ENCODE measurements at places on chromosomes 12 and 14.

- DNase-seq, result no peak
Measured at GRCh38 chr12:76555231-76555767, 4.3 kb downstream of the OSBPL8 start.

DNA sequence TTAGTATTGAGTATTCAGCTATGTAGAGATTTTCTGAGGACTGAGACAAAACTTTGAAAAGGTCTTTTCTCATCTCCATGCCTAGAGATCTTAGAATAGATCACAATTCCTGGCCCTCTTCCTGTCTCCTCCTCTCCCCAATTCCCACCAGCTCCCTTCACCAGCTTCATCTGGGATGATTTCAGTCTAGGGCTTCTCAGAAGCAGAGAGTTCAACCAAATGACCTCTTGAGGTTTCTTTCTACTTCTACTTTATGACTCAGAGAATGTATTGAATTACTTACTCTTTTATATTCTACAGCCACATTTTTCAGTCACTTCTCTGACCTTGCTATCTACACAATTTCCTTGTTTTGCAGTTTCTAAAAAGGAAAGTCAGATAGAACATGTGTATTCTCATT is 19.4 kb upstream of the SNX6 start:
- DNase-seq, result peak; percentile 89

GRCh38 chr12:65885312-65885711 is 61.0 kb downstream of the HMGA2 start:
- peak; percentile 86 for DNase-seq

- no peak for DNase-seq
Measured at GRCh38 chr14:77036484-77037214, 8.1 kb upstream of the IRF2BPL start.

- no peak for DNase-seq
Measured at GRCh38 chr12:3732901-3733300, 20.0 kb downstream of the CRACR2A start.

- DNase-seq, result peak; percentile 2
Measured at GRCh38 chr12:2550561-2551411, 244.0 kb upstream of the FKBP4 start.

GRCh38 chr12:95543305-95543704 is 8.0 kb downstream of the USP44 start:
- no peak for DNase-seq

GRCh38 chr14:53295985-53296582 is 143.0 kb upstream of the DDHD1 start:
- peak; percentile 30 for DNase-seq

GRCh38 chr12:53532021-53532420 is 24.7 kb upstream of the NPFF start:
- no peak for DNase-seq

- no peak for DNase-seq
Measured at GRCh38 chr12:48004053-48004941, at the start of gene COL2A1. Gene COL2A1, minus strand, starts transcription at chr12:48004476. Its CDS starts 155 bp downstream, at chr12:48004321.

- no peak for DNase-seq
Measured at GRCh38 chr14:87960013-87960787, 32.8 kb downstream of the GALC start.

GRCh38 chr12:67818459-67818903 is 169.9 kb downstream of the DYRK2 start:
- peak; percentile 28 for DNase-seq

DNA sequence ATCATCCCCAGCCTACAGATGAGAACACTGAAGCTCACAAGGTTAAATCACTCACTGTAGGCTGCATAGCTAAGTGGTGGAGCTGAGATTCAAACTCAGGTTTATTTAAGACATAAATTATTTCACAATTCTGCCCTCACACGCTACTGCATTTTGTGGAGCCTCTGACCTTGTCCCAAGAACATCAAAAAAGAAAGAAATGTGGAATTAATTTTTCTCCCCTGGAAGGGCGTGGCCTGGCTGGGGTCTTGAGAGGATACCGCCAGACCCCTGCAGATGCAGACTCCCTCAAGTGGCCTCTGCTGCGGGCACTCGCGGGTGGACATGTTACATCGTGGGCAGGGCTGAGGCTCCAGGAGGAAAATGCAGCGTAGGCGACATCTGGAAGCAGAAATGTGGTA is 40.6 kb downstream of the LTBP2 start:
- peak; percentile 71 for DNase-seq

DNA sequence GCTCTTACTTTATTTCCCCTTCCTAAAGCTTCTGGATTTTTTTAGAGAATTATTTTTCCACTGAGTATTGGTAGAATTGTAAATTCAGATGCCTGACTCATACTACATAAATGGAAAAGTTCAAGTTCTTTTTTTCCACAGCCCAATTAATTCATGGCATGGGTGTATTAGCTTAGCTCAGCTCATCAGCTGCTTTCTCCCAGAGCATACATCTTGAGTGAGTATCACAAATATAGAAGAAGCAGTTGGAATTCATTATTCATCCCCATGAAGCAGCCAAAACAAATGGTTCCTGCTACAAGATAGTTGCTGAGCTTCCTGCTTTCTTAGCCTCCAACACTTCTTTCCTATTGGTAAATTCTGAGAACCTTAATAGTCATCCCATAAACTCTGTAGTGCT is 105.1 kb downstream of the C12orf50 start:
- DNase-seq, result no peak

DNA sequence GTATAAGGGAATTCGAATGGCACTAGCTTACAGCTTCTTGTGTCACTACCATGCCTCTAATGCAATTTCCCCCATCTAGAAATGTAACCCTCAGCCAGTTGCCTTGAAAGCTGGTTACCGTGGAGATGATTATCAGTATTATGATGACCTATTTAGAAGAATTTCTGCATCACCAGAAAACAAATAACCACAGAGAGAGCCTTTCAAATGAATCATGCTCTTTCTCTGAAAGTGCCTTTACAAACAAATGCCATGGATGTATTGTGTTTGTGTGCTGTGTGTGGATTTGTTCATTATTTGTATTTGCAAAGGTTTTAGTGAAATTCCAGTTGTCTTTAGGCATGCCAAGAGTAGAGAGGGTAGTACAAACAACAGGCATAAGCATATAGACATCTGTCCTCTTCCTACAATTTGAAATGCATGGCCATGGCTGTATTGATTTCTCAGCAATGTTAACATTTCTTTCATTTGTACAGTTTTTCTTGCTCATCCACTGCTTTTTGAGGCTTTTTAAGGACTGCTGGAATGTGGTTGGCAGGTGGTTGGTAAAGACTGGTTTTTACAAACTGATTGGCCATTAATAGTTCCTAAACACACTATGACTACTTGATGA is 266.5 kb downstream of the PAWR start:
- peak; percentile 98 for DNase-seq

GRCh38 chr12:54980341-54980740 is 4.2 kb downstream of the TESPA1 start:
- peak; percentile 35 for DNase-seq

- no peak for DNase-seq
Measured at GRCh38 chr12:21801522-21802288, 27.2 kb upstream of the KCNJ8 start.

DNA sequence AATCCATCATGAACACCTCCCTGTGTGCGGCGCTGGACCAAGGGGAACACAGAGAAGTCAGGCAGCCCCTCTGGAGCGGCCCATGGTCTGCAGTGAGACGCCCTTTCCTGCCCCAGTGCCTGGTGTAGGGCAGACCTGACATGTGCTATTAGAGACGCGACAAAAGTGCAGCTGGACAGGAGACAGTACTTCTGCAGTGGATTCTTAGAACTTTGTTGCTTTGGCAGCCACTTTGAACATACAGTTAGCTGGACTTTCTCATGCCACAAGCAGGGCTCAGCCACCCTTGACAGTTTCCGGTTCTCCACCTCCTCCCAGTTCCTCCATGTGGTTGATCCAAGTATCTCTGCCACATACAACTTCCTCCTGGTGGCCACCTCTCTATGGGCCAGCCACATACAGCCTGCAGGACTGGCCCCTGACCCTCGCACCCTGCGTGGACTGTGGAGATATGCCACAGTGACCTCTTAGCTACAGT is 45.9 kb downstream of the LGMN start:
- DNase-seq, result no peak

GRCh38 chr14:100903672-100904185 is at the start of gene RTL1:
Gene RTL1, minus strand, starts transcription at chr14:100903722. Its CDS starts 18,934 bp downstream, at chr14:100884788.
- no peak for DNase-seq

GRCh38 chr14:63308723-63309317 is 9.9 kb downstream of the GPHB5 start:
- peak; percentile 7 for DNase-seq

- peak; percentile 48 for DNase-seq
Measured at GRCh38 chr12:20369305-20370013, 1.1 kb downstream of the PDE3A start.

- DNase-seq, result peak; percentile 24
Measured at GRCh38 chr12:2960390-2960956, 1.3 kb downstream of the TEAD4 start.

GRCh38 chr12:132711080-132711843 is 620 bp downstream of the PGAM5 start:
- DNase-seq, result no peak

DNA sequence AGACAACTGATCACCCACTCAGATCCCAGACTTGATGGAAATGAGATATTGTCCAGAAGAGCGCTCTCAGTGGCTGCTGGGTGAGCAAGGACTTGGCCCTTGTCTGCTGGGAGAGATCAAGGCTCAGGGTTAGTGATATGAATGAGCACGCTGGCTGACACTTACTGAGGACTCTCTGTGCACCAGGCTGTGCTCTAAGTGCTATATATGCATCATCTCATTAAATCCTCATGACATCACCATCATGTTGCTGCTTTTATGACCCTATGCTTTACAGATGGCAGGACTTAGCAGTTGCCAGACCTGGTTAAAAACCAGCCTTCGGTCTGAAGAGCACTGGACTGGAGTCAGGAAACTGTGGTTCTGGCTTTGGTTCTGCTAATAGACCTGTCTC is 260.9 kb downstream of the VRK1 start:
- DNase-seq, result no peak

DNA sequence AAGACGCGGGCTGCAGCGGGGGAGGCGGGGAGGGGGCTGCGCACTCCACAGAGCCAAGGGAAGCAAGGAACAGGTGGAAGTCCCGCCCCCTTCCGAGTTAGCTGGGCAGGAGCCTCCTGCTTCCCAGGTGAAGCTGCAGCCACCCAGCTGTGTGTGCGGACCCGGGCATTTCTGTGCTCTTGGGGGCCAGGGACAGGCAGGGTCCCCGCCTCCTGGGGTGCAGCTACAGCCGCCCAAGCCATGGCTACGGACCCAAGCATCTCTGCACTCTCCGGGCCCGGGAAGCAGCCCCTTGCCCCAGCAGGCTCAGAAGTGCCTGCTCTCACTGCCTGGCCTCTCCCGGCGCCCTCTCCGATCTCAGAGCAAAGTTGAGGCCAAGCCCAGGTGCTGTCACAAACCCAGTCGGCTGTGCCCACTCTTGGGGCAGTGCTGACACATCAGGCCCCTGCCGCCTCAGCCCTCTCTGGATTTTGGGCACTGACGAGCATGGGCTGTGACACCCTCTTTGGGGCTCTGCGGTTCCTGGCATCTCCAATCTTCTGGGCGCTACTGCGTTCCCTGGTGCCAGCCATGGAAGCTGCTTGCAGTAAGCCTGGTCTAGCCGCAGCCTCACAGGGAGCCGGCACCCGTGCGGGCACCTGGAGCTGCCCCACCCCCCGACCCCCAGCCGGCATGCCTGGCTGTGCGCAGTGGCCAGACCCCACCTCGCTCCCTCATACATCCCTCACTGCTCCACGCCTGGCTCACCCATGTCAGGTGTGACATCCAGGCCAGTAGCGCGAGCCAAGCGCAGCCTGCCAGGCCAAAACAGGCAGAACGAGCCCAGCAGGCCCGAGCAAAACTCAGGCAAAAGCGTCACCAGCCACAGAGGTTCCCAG is 8.5 kb upstream of the MGAT4C start:
- DNase-seq, result no peak

DNA sequence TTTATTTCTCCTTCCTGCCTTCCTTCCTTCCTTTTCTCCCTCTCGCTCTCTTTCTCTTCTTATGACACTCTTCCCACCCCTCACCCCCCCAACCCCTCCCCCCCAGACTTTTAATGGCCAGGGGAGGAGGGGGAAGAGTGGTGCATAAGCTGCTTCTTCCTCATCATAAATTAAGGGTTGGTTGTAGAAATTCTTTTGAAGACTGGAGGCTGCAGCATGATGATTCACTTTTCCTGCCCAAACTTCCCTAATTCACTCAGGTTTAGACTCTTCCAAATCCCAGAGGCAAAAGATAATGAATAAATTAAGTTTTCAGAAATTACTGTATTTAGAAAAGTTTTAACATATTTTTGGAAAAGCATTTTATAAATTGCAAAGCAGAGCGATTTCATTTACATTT is 58.2 kb downstream of the GRIP1 start:
- DNase-seq, result peak; percentile 8

- no peak for DNase-seq
Measured at GRCh38 chr12:89117448-89118034, 234.8 kb downstream of the DUSP6 start.

DNA sequence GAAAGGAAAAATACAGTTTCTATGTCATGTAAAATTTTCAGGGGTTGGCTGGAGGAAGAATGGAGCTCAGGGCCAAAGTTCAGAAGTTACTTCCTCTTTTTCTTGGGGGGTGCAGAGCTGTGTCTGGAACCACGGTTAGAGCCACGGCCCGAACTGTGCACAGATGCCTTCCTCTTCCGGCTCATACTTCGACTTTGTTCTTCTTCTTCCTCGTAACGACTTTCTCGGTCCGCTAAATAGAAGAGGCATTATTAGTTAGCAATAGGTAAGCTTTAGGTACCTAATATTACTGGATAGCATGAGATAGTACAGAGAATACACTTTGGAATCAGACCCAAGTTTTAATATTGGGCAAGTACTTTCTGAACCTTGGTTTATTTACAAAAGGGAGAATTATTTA is 31.2 kb downstream of the SUPT16H start:
- no peak for DNase-seq

- DNase-seq, result no peak
Measured at GRCh38 chr14:73358187-73358586, 100.2 kb downstream of the NUMB start.

GRCh38 chr14:95536671-95537070 is 1.8 kb downstream of the GLRX5 start:
- no peak for DNase-seq

DNA sequence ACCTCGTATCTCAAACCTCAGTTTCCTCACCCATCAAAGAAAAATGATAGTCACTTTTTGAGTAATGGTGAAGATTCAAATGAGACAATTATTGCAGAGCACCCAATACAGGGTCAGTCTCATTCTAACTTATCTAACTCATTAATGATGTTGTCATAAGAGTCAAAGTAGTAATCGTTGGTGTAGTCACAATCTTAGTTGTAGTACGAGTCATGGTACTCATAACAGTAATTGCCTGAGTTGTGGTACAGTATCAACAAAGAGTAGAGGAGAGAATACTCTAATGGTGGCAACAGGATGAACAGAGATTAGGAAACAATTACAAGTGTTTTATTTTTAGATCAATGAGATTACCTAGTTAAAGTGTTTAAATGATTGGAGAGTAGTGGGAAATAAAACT is 93.6 kb upstream of the TMTC2 start:
- DNase-seq, result no peak

- DNase-seq, result no peak
Measured at GRCh38 chr12:71999795-72000194, 61.1 kb downstream of the TPH2 start.

Data from amniotic epithelial cell (primary cell).